NCI-H345 (cell line): ENCODE measurements at places on chromosomes 12 and 14.
A peak's percentile ranks its signal among the peaks of the same experiment; 100 is the strongest.

DNA sequence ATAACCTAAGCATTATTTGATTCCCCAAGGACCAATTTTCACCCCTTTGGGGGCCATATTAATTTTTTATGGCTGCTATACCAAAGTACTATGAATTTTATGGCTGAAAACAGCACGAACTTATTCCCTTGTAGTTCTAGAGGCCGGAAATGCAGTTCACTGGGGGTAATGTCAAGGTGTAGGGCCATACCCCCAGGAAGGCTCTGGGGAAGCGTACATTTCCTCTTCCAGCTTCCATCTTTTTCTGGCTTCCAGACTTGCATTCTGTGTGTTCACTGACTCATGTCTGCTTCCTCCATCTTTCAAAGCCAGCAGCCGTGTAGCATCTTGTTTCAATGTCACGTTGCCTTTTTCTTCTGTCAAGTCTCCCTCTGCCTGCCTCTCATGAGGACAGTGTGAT is 133.5 kb downstream of the BICD1 start:
- DNase-seq = no peak

DNA sequence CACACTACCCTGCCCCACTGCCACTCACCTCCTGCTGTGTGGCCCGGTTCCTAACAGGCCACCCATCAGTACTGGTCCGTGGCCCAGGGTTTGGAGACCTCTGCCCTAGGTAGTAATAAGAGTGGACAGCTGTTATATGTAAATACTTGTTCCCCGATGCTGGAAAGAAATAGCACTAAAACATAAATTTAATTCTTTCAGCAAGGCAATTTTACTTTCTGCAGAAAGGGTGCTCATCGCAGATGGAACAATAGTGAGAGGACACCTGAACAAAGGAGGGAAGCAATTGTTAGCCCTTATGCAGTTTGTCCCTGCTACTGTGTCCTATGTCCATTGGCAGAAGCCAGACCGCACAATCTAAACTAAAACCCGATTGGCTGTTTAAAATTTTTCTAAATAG is 5.9 kb upstream of the CYP46A1 start:
- no peak for DNase-seq

DNA sequence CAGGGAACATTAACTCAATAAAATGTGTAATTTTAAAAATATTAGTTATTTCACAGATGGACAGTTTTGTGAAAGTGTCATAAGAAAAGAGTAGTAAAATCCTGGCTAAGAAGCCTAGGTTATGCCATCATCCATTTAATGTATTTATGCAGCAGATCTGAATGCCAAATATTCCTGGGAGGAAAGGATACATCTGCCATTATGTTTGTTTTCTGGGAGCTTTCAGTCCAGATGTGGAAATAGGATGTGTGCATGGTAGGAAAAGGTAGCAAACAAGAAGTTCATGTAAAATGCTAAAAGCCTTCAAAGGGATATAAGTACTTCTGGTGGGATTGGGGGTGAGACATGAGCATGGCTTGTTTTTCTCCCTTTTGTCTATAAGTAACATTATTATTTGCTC is 27.0 kb upstream of the CLEC14A start:
- DNase-seq = no peak

- no peak for DNase-seq
Observed at GRCh38 chr14:52856139-52856538, 64.7 kb upstream of the GNPNAT1 start.

GRCh38 chr12:100413001-100413400 is 56.1 kb downstream of the SLC17A8 start:
- DNase-seq = no peak

DNA sequence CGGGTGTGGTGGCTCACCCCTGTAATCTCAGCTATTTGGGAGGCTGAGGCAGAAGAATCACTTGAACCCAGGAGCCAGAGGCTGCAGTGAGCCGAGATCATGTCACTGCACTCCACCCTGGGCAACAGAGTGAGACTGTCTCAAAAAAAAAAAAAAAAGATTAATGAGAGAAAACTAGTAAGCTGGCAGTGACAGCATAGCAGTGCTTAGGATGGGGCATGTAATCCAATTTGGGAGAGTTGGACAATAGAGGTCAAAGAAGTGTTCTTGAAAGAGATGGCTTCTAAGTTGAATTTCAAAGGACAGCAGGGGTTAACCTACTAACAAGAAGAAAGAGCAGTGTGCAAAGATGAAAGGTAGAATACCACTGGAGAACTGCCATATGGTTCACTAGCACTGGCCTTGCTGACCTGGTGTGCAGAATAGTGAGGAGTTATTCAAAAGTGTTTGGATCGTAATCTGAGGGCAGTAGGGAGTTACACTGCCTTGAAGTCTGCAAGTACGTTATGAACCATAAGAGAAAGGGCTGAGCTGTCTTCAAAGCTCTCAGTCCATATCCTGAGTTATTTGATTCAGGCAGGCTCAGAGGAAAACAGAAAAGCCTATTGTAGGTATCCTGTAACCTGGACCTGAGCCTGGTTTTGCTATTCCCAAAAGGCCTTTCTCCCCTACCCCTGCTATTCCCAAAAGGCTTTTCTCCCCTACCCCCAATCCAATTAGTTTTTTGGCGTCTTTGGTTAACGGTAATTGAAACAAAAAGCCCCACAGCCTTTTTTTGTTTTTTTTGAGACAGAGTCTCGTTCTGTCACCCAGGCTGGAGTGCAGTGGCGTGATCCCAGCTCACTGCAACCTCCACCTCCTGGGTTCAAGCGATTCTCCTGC is 3.4 kb downstream of the XPOT start:
- no peak for DNase-seq

GRCh38 chr14:26867171-26867757 is 269.4 kb upstream of the NOVA1 start:
- DNase-seq = peak; percentile 69

DNA sequence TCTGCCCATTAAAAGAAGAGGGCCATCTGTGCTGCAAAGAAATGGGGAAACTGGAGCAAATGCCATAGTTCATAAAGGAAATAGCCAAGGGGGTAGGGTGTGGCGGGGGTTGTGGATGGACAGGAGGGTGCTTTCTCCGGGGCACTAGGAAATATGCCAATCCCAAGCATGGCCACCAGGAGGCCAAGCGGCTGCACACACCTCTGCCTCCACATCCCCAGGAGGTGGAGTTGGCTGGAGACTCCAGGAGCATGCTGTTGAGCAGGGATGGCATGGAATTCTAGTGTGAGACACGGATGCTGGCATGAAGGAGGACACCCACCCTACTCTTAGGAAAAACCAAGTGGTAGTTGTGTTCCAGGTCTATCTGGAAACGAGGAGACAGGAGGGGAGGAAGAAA is 25.2 kb downstream of the NID2 start:
- peak; percentile 41 for DNase-seq
